ENCODE measurements at places on chromosomes 1 and 21. TPM values are rescaled to one million over a fixed set of nuclear protein-coding genes. Genes with fewer than 3 reads are reported as not detected.

The HENMT1 gene
- total RNA-seq, result 5.0 TPM

- no peak for DNase-seq
Observed at GRCh38 chr1:209485167-209485566, 98.3 kb upstream of the CAMK1G start.

GRCh38 chr1:150280138-150280707 lies 2.1 kb upstream of the CIART start:
- no peak for DNase-seq

DNA sequence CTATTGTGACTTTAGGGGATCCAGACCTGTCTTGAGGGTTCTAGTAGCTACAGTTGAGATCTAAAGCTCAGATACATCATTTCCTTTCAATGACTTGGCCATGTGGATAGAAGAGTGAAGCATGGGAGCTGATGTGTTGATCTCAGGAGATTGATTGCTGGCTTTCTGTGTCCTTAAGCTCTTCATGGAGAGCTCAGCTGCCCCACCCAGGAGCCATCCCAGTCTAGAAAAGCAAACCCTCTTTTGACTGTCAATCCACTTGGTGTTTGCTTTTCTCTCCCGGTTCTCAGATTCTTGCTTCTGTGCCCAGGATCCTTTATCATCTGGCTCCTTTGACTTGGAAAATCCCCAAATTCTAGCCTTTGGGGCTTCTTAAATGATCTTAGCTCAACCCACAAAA lies 87.2 kb downstream of the ATP1A1 start:
- DNase-seq, result no peak

- no peak for DNase-seq
Observed at GRCh38 chr1:241637604-241638003, 2.6 kb downstream of the CHML start.

- no peak for DNase-seq
Observed at GRCh38 chr1:71733121-71733520, 549.2 kb downstream of the NEGR1 start.

- DNase-seq, result no peak
Observed at GRCh38 chr1:63866084-63866483, 92.3 kb downstream of the ROR1 start.

GRCh38 chr1:27152829-27153548 lies 1.9 kb downstream of the SLC9A1 start:
- DNase-seq, result no peak

The CACNA1S gene
- total RNA-seq, result not detected

DNA sequence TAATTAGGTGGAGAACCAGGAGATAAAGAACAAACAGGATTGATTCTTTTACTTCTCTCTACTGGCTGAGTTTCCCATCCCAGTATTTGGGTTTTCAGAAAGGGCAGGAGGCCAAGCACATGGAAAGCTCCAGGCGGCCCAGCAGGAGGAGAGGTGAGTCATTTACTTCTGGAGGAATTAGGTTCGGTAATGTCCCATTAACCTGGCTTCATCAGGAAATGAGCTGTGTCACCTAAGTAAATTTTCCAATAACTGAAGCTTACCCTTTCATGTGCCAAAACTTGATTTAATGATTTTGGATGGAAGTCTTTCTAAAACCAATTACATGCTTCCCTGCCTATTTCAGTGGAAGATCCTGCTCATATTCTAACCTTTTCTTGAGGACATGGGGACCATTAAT lies 257.6 kb upstream of the USP24 start:
- DNase-seq, result no peak

DNA sequence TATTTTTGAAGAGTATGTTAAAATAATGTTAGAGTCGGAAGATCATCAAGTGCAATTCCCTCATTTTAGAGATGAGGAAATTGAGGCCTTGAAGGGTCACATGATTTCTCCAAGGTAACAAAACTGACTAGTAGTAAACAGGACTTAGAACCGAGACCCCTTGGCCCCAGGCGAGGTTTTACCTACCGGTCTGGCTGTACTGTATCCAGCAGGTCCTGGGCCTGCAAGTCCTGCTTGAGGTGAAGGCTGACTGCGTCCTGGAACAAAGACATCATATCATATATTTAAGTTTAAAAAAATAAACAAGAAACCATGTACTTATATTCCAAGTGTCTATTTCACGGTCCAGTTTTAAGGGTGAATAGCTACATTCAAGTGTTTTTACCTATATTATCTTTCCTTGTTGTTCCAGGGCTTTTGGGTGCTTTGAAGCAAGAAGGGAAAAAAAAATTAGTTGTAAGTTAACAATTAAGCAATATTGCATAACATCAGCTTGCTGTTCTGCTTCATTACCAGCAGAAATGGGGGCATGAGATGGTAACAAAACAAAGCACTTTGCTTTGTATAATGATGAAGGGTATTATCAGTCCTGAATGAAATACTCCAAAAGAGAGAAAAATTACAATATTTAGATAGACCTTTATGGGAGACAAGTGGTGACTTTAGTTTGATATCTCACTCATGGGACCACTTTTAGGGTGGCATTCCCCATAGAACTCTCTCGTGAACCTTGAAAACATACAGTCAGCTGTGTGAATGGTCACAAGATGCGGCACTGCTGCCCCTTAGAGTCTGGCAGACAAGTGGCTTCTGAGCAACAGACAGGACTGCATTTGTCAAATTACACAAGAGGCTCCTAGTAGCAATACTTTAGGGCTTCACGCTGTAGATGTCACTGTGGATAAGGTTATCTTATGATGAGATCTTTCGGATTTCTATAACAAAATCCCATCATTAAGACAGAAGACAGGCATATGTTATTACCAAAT lies 29.8 kb upstream of the CFAP298 start:
- no peak for DNase-seq

GRCh38 chr1:221644663-221645258 lies 97.1 kb downstream of the DUSP10 start:
- no peak for DNase-seq
